Stimulated activated CD4-positive, alpha-beta T cell treated with anti-CD3 and anti-CD28 coated beads, TNF-alpha, amount 100 ng/mL, for 1 hour (primary cell): ENCODE measurements at places on chromosomes 11 and 22.

- DNase-seq = no peak
These were observed 53.4 kb downstream of the P4HA3 start for GRCh38 chr11:74257959-74258553.

- no peak for DNase-seq
These were observed 52.3 kb downstream of the RASSF10 start for GRCh38 chr11:13061294-13061990.

DNA sequence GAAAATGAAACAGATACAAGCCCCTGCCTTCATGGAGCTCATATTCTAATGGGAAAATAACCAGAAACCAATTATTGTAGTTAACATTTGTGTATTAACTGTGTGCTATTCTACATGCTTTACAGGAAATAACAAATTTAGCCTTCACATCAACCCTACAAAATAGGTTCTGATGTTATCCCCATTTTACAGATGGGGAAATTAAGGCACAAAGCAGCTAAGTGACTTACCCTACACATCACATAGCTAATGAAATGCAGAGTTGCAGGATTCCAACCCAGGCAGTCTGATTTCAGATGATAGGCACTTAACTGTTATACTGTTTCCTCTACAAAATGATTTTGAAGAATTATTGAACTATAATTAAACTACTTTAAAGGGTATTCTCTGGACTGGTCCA, 43.7 kb downstream of the KMT5B start:
- DNase-seq = no peak

DNA sequence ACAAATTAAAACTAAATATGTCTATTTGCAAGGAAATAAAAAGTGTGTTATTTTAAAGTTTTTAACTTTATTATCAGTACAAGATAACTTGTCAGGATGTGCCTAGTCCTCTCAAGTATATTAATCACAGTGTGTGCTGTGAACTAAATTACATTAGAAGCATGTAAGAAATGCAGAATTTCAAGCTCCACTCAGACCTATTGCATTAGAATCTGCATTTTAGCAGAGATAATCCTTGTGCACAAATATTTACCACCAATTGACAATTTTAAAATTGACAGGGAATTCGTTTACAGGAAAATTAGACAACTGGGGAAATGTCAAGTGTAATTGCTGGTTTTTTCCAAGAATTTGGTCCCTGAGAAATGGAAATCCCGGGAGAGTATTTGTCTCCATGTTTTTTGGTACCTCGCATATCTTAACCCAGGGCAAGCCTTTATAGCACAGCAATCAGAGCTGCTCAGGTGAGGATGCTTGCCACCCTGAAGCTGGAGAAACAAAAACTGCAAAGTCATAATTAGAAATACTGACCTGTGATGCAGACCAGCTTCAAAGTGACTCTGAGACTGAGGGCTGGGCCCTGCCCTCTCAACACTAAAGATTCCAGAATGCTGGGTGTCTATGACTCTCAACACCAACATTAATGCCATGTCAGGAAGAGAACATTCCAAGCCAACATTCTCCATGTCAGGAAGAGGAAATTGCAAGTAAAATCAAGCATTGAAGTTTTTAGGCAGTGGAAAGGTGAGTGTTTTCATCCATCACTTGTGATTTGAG, at the start of gene OR8G1:
TSS of gene OR8G1 (plus strand) at position 475 of the 777 bp plus-strand sequence. CDS start 8,581 bp downstream, outside the sequence.
- no peak for DNase-seq
